SHP77 treated with DMSO at 0.1 percent for 48 hours (cell line): ENCODE measurements at places on chromosomes 13 and 19.
A peak's percentile ranks its signal among the peaks of the same experiment; 100 is the strongest.

DNA sequence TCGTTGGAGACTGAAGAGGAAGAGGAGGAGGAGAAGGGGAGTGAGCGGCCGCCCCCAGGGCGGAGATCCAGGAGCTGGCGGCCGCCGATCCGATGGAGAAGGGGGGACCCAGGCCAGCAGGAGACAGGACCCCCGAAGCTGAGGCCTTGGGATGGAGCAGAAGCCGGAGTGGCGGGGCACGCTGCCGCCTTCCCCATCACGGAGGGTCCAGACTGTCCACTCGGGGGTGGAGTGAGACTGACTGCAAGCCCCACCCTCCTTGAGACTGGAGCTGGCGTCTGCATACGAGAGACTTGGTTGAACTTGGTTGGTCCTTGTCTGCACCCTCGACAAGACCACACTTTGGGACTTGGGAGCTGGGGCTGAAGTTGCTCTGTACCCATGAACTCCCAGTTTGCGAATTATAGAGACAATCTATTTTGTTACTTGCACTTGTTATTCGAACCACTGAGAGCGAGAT, 1.8 kb downstream of the GADD45B start:
- DNase-seq, result no peak

DNA sequence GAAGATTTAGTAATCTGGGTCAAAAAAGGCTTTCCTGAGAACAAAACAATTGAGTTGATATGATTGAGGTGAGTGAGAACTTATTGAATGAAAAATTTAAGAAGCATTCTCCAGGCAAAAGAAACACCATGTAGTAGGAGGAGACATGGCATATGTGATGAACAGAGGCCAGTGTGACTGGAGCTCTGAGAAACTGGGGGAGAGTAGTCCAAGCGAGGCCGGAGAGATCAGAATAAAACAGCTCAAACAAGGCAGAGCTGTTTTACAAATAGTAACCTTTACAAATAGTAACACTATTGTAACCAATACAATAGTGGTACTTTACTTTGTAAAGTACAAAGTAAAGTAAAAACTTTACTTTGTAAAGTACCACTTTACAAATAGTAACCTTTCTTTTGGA, 1159.1 kb downstream of the PCDH9 start:
- no peak for DNase-seq

- DNase-seq, result no peak
Observed at GRCh38 chr19:18493440-18494266, 28.2 kb downstream of the ELL start.

DNA sequence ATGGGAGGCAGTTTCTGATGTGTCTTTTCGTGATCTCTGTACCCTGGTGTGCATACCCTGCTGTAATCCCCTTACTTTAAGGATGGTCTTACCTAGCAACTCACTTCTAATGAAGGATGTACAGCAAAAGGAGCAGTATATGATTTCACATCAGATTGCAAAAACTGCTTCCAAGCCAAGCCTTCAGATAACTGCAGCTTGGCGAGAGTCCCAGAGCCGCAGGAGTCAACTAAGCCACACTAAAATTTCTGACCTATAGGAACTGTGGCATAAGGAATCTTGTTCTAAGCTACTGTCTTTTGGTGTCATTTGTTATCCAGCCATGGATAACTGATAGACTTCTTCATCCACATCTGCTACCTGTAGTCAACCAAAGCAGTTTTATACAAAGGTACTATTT, 496.7 kb downstream of the GPC6 start:
- no peak for DNase-seq

- no peak for DNase-seq
Observed at GRCh38 chr13:102935896-102936321, 90.1 kb downstream of the ERCC5 start.

DNA sequence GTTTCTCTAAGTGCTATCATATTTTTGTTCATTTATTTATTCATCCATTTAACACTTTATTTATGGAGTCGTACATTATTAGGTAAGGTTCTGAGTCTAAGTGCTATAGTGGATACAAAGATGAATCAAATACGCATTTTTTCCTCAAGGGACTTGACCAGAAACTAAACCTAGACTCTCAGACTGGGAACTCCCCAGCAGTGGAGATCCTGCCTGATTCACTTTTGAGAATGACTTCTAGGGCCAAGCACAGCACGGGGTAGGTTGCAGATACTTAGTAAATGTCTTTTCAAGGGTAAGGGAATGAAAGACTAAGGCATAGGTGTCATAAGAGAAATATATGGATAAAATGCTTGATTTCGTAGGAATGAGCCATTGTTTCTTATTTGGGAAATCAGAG, 7.2 kb downstream of the DNAJC15 start:
- no peak for DNase-seq

DNA sequence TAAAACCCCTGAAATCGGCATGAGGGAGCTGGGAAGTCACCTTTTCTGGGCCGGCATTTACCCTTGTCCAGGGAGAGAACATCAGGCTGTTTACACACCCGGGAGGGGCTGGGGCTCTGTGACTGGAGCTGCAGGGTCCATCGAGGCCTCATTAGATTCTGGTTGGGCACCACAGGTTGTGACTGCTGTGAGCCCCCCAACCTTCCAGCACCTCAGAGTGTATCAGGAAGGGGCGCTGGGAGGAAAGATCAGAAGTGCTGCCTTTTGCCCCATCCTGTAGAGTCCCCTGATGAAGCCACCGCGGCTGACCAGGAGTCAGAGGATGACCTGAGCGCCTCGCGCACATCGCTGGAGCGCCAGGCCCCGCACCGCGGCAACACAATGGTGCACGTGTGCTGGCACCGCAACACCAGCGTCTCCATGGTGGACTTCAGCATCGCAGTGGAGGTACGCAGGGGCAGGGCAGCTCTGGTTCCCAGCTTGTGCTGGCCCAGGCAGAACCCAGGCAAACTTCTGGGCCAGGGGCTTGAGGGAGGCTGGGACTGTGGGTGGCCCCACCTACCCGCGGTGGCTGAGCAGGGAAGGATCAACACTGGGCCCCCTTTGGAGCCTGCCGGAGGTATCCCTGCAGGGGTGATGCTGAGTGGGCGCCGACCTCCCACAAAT, 136.4 kb downstream of the STK24 start:
- DNase-seq, result no peak

DNA sequence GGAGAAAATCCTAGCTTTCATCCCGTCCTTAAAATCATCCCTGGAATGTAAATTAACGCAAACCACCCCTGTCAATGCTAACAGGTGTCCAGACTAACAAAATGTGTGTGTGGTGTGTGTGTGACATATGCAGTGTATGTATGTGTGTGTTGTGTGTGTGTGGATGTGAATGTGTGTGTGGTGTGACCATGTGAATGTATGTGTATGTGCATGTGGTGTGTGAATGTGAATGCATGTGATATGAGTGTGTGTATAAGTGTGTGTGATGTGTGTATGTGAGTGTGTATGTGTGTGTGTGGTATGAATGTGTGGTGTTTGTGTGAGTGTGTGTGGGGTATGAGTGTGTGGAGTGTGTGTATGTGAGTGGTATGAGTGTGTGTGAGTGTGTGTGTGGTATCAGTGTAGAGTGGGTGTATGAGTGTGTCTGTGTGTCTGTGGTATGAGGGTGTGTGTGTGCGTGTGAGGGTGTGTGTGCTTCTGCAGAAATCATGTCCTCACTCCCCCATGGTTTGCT, 190.8 kb downstream of the TEX29 start:
- no peak for DNase-seq

DNA sequence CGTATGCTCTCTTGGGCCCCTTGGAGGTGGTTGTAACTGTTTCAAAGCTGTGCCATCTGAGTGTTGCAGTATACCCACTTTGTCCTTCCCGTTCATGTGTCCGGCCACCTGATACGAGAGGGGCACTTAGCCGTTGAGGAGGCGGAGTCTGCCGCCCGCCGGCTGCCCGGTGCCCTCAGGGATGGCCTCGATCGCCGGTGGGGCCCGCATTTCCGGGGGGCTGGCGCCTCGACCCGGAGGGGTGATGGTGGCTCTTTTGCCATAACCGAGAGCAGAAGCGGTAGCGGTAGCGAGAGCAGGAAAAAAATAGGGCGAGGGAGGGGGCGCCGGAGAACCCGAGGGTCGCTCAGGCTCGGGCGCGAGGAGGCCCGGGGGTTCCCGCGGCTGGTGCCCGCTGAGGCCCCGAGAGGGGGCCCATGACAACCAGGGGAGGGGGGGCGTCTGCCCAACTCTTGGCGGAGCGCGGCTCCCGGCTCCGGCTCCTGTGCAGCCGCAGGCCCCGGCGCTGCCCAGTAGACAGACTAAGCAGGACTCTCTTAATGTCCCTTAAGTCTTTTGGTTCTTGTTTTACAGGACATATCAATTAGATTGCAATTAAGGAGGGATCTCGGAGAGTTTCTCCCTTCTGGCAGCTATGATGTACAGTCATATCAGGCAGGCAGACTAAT, 342.7 kb upstream of the SGCG start:
- no peak for DNase-seq

- DNase-seq, result no peak
Observed at GRCh38 chr13:95221971-95222732, 79.1 kb downstream of the ABCC4 start.

GRCh38 chr13:100602493-100603111, 14.0 kb upstream of the GGACT start:
- no peak for DNase-seq

DNA sequence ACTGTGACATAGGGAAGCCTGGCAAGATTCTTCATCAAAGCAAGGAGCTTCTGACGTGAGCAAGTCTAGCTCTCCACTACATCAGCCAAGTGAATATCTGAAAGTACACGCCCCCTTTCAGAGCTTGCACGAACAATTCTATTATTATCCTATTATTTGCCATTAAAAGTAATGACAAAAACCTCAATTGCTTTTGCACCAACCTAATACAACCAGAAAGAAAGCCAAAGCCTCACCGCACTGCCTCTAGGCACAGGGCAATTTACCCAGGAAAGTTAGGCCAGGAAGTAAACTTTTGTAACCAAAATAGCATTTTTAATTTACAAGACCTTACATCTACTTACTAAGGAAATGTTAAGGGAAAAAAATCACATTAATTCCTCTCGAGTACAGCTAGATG, 41.2 kb downstream of the LATS2 start:
- no peak for DNase-seq

DNA sequence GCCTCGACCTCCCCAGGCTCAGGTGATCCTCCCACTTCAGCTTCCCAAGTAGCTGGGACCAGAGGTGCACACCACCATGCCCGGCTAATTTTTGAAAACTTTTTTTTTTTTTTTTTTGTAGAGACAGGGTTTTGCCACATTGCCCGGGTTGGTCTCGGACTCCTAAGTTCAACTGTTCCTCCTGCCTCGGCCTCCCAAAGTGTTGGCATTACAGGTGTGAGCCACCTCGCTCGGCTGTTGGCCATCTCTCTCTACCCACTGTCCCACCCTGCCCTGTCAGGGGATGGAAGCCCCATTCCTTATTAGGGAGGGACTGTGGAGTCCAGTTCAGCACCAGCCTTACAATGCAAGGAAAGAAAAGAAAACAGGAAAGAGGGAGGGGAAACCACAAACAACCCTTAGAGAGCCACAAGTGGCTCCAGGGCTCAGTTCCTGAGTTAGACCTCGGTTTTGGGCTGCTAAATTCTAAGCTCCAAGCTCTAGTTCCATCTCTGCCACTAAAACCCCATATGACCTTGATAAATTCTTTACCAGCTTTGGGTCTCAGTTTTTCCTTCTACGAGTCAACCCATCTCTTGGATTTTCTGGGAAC, 31.7 kb downstream of the ACTL9 start:
- DNase-seq, result no peak

GRCh38 chr13:45718063-45718462, 15.9 kb downstream of the CBY2 start:
- DNase-seq, result no peak

DNA sequence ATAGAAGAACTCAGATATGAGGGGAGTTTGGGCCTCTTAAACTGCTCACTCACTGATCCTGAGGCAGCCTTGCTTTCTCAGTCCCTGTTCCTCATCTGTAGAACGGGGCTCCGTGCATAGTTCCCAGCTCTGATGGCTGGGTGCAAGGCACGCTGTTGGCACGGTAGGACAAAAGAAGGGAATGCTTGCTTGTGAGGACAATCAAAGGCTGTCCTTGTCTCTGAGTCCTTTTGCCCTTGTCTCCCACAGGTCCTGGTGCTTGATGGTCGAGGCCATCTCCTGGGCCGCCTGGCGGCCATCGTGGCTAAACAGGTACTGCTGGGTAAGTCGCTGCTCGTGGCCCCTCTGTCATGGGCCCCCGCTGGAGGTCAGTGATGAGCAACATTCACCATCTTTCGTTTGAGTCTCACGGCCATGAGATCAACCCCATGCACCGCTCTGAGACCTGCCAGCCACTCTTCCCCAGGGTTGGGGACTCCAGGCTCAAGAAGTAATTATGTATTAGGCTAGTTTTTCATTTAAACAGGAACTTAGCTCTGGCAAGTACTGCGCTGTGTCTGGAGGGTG, 2.3 kb downstream of the RPL13A start:
- DNase-seq, result no peak

DNA sequence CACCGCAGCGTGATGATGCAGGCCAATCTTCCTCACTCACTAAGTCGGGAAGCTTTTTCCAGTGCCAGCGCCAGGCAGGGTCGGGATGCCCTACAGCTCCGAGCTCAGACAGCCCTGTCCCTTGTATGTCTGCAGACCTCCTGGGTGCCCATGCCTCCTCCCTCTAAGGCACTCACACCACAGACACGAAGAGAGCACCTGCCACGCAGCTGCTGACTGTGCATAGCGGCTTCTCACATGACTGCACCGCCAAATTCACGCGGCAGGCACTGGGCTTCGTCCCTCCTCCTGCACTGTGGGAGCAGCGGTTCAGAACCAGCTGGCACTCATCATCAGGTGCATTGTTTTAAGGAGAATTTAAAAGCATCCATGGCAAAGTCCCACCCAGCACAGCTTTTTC, 88.1 kb downstream of the SLC7A1 start:
- peak; percentile 53 for DNase-seq

DNA sequence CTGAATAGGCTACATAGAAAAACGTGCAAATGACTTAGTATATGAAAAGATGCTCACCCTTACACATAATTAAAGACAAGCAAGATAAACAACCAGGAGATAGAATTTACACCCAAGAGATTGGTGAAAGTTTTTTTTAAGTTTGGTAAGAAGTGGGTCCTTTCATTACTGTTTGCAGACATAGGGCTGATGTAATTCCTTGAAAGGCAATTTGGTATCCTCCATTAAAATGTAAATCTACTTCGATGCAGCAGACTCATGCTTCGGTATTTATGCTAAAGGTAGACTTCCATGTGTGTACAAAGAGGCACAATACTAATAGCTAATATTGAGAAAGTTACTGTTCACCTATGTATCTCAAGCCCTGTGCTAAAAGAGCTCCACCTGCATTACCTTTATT, 33.5 kb downstream of the CNMD start:
- DNase-seq, result no peak

DNA sequence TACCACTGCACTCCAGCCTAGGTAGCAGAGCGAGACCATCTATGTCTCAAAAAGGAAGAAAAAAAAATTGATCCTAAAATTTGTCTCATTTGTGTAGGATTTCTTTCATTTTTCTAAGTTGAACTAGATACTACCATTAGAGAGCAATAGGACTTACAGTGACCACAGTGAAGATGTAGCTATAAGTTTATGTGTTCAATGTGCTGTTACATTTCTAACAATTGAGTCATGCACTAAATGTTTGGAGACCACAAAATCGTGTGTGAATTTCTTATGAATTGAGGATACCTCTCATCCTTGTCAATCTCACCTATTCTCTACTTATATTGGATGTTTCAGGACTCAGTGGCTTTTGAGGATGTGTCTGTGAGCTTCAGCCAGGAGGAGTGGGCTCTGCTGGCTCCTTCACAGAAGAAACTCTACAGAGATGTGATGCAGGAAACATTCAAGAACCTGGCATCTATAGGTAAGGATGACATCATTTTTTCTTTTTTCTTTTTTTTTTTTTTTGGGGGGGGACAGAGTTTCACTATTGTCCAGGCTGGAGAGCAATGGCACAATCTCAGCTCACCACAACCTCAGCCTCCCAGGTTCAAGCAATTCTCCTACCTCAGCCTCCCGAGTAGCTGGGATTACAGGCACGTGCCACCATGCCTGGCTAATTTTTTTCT, 12.8 kb downstream of the ZNF791 start:
- DNase-seq, result no peak
